ENCODE measurements at places on chromosomes 11 and 22.

DNA sequence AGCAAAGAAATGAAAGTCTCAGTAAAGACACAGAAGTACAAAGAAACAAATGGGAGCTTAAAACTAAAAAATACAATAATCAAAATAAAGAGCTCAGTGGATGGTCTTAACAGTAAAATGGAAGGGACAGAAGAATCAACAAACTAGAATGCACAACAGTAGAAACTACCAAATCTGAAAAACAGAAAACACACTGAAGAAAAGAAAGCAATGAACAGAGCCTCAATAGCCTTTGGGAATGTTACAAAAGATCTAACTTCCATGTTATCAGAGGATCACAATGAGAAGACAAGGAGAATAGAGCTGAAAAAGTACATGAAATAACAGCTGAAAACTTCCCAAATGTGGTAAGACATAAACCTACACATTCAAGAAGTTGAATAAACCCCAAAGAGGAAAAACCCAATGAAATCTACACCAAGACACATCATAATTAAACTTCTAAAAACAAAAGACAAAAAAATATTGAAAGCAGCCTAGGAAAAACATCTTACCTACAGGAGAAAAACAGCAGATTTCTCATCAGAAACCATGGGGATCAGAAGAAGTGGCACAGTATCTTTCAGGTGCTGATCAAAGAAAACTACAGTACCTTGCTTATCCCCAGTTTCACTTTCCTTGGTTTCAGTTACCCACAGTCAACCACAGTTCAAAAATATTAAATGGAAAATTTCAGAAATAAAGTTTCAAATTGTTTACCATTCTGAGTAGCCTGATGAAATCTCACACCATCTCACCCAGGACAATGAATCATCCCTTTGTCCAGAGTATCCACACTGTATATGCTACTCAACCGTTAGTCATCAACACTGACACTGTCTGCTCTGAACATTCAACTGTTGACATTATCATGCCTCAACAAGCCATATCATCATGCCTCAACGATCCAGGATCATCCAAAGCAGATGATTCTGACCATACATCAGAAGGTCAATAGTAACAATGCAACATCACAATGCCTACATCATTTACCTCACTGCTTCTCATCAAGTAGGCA, 22.2 kb downstream of the RRAS2 start:
- peak; percentile 50 for DNase-seq

DNA sequence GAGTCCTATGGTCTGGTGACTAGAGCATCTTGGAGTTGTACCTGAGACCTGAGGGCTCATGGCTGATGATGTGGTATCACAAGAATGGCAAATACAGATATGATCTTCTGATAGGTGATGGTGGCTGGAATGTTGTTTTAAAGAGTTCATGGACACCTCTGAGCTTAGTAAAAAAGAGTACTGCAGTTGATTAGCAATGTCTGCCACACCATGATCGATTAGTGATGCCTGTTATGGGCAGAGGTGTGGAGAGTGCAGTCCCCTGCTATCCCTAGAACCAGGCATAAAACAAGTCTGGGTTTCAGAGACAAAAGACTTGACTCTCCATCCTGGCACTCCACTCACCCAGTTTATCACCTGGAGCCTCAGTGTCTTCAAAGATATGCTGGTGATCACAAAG, 1.4 kb upstream of the BATF2 start:
- no peak for DNase-seq

DNA sequence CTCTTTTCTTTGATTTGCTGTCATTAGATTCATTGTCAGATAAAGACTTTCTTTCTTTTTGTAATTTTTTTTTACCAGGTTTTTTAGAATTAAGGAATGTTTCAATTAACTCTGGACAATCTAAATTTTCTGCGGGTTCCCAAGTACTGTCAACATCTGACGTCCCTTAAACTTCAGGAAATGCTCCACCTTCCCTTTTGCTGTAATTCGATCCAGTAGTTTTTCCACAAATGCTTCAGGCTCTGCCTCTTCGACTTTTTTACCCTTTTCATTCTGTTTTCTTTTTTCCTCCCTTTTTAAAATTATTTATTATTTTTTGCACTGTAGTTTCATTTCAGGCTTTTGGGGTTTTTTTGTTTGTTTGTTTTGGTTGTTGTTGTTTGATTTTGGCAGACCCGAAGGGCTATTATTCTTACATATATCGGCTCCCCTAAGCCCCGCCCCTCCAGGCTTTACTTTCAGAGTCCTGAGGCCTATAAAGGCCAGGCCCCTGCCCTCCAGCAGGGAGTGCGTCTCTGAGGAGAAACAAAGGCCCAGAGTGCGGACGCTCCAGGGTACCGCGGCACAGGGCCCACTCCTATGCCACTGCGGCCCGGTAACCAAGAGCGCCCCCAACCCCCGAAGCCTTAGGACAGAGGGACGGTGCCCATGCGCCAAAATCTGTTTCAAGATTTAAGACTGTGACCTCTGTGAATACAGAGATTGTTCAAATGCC, 116.4 kb downstream of the TYR start:
- DNase-seq = no peak

DNA sequence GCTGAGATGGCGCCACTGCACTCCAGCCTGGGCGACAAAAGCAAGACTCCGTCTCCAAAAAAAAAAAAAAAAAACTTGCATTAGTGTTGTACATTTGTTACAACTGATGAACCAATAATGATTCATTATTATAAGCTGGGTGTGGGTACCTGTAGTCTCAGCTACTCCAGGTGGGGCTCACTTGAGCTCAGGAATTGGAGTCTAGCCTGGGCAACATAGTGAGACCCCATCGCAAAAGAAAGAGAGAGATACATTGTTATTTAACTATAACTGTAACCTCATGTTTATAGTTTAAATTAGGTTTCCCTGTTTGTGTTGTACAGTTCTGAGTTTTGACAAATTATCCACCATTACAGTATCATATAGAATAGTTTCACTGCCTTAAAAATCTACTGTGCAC, 38.6 kb downstream of the KDM2A start:
- no peak for DNase-seq

Data from CD4-positive, alpha-beta T cell treated with Interleukin-4 for 4 hours (primary cell).